Panc1 (cell line): ENCODE measurements at places on chromosomes 12 and 14.

DNA sequence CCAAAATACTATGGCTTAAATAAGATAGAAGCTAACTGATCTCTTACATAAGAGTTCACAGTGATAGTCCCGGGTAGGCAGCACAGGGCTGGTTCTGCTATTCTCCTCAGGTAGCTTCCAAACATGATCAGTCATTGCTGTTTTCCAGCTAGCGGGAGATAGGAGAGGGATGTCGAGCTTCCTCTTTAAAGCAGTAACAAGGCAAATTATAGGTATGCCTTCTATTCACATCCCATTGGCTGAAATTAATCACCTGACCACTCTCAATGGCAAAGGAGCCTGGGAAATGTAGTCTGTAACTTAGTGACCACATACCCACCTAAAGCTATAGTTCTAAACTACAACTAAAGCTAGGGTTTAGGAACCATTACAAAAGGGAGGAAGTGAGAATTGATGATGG lies 34.5 kb upstream of the VRK1 start:
- H3K4me1 ChIP-seq, result no peaks in the 10 kb centered on the region
- H3K27me3 ChIP-seq, result peaks cover 6% of the 10 kb centered on the region
- H3K4me3 ChIP-seq, result no peak overlapping the region
- no peak overlapping the region for H3K27ac ChIP-seq

DNA sequence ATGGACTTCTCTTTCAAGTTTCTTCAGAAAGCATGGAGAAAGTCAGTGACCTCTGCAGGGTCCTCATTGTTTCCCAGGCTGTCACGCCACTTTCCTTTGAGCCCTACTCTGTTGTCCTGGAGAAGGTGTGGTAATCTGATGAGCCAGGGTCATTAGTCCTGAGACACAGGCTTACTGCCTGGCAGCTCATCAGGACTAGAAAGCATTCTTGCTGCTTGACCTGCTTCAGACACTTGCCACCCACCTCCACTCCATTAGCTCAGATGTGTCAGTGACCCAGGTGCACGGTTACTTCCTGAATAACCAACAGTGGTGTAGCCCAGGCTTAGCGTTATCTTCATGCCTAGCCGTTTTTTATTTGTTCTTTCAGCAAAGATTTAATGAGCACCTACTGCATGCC lies 93.9 kb downstream of the FGD4 start:
- H3K27me3 ChIP-seq, result no peaks in the 10 kb centered on the region
- DNase-seq, result no peak
- H3K4me1 ChIP-seq, result no peaks in the 10 kb centered on the region
- no peak overlapping the region for H3K4me3 ChIP-seq
- H3K27ac ChIP-seq, result no peak overlapping the region

GRCh38 chr12:102478405-102479098 lies 1.8 kb downstream of the IGF1 start:
- H3K4me1 ChIP-seq, result no peaks in the 10 kb centered on the region
- H3K27ac ChIP-seq, result no peak overlapping the region
- no peaks in the 10 kb centered on the region for H3K36me3 ChIP-seq
- no peak overlapping the region for H3K4me3 ChIP-seq
- no peak for DNase-seq

DNA sequence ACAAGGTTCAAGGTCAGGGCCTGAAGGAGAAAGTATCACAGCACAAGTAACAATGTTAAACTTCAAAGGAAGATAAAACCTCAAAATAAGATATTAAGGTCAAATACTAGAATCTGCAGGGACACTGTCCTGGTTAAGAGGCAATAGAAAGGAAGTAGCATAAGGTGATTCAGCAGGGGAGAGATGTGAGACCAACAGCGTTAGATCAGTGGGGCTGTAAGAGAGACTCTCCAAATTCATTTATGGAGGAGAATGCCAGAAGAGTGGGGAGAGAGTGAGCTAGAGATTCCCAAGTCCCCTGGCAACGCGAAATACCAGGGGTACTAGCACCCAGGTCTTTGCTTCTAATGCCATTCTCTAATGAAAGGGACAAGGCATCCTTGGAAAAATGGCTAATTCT lies 610.9 kb downstream of the DIO2 start:
- no peak overlapping the region for H3K4me3 ChIP-seq
- no peaks in the 10 kb centered on the region for H3K36me3 ChIP-seq
- DNase-seq, result no peak
- H3K27me3 ChIP-seq, result no peaks in the 10 kb centered on the region
- no peak overlapping the region for H3K27ac ChIP-seq

DNA sequence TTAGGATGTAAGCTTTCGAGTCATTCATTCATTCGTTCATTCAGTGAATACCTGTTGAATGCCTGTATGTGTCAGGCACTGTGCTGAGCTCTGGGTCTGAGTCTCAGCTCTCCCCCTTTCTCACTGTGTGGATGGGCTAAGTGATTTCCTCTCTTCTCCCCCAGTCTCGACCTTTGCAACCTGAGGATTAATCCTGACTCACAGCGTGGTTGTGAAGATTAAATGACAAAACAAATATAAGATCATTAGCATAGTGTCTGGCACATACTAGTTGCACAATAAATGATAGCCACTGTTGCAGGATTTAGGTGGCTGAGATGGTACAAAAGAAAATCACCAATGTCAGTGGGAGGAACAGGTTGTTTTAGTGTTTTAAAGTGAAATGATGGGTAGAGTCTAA lies 136.7 kb downstream of the GPR135 start:
- H3K36me3 ChIP-seq, result no peaks in the 10 kb centered on the region
- H3K27me3 ChIP-seq, result no peaks in the 10 kb centered on the region
- H3K27ac ChIP-seq, result no peak overlapping the region
- DNase-seq, result no peak
- H3K4me1 ChIP-seq, result no peaks in the 10 kb centered on the region
- no peak overlapping the region for H3K4me3 ChIP-seq

DNA sequence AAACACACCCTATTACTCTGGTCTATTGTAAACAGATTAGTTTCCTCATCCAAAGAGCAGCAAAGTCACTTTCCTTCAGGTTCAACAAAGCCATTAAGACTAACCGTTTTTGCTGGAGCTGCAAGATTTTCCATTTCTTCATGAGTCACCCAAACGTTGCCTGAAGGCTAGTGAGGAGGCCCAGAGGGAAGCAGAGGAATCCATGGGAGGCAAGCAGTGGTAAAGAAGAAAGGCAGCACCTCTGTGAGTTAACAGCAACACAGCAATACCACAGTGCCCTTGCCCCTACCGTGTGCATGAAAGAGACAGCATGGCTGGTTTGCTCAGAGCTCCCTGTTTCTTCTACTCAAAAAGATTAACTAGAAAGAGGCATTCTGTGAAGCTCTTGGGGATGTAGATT lies 206.3 kb downstream of the ACSS3 start:
- no peak overlapping the region for H3K27ac ChIP-seq
- H3K4me1 ChIP-seq, result no peaks in the 10 kb centered on the region
- DNase-seq, result no peak
- H3K36me3 ChIP-seq, result no peaks in the 10 kb centered on the region
